Epithelial cell of esophagus (primary cell): ENCODE measurements at places on chromosomes 1 and 21.

DNA sequence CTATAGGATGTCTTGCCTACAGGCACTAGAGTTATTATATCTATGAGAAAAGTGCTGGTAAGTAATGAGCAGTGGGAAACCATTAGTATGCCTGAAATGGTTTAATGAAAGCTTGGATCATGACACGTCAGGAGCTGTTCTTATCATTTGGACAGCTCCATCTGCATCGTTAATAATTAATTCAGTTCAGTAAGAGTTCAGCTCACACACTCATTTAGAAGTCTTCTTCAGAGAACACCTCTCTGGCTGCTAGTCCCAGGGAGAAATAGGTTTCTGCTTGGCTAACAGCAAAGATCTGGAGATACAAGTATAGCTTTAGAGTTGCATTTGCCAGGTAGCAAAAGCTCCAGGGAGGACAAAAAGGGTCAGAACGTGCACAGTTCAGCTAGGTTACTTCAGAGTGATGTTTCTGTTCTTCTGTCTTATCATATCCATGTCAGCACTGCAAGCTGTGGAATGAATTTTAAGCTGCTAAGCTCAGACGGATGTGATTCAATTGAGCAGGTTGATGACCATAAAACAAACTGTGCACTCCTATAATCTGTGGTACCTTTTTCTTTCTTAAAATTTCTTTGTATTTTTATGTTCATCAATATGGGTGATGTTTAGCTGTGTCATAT is 173.6 kb downstream of the ADGRL2 start:
- DNase-seq, result no peak

DNA sequence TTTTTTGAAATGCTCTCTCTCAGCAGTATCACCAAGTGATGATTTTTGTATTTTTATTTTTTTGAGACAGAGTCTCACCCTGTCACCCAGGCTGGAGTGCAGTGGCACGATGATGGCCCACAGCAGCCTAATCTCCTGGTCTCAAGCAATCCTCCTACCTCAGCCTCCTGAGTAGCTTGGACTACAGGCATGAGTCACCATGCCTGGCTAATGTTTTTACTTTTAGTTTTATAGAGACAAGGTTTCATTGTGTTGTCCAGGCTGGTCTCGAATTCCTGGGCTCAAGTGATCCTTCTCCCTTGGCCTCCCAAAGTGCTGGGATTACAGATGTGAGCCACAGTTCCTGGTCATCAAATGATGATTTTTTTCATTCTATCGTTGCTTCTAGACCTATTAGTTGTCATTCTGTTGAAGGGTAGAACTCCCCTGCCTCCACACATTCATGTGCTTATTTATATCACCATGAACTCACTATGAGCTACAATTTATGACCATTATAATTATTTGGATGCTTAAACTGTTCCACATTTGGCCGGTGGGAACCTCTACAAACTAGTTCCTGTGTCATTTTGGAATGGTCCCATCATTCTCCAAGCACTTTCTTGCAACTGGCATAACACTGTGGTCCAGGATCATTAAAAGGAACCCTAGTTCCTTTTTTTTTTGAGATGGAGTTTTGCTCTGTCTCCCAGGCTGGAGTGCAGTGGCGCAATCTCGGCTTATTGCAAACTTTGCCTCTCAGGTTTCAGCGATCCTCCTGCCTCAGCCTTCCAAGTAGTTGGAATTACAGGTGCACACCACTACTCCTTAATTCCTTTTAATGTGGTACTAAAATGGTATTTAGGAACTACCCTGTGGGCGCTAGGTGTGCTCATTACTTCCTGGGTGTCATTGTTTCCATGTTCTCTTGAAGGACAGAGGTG is 20.2 kb upstream of the TOR3A start:
- DNase-seq, result no peak

DNA sequence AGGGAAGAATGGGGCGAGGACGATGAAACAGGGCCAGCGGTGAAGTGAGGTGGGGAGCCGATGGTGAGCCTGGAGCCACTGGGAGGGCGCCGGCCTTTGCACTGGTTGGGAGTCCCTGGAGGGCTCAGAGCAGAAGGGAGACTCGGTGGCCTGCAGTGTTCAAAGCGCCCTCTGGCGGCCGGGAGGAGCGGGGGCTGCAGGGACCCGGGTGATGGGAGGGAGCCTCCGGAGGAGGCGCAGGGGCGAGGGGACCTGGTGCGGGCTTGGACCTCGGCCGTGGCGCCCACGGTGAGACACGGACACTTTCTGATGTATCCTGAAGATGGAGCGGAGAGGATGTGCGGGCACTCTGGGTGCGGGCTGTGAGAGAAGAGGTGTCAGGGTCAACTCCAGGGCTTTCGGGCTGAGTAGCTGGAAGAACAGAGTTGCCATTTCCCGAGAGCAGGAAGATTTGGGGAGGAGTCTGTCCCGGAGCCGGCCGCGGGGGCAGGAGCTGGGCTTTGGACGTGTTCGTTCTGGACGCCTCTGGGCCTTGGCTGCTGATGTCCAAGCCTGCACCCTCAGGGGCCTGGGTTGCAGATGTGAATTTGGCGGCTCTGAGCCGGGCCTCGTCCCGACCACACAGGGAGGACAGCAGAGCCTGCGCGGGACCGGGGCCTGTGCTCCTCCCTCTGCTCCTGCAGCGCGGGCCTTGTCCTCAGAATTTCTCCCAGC is 29.7 kb downstream of the HEYL start:
- DNase-seq, result peak; percentile 51

DNA sequence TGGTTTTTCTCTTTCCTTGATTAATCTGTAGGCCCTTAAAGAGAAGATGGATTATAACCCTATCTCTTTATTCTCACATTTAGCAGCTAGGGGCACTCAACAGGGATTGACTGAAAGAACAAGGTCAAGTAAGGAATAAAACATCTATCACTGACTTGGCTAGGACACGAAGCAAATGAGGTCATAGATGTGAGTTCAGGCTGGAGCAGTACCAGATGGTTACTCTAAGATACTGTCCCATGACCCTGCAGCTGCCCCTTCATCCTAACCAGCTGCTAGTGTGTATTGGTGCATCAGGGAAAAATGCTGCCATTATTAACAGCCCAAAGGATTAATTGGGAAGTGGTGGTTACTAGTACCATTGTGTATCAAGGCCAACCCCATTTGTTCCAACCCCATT is 221.9 kb downstream of the CTH start:
- DNase-seq, result no peak

GRCh38 chr1:117793413-117793812 is 136.0 kb downstream of the GDAP2 start:
- no peak for DNase-seq

- peak; percentile 95 for DNase-seq
These were observed 247.7 kb upstream of the PTBP2 start for GRCh38 chr1:96473791-96474434.

GRCh38 chr1:204975568-204976235 is 67.3 kb upstream of the CNTN2 start:
- DNase-seq, result peak; percentile 54

GRCh38 chr1:201191653-201192260 is 1.1 kb downstream of the IGFN1 start:
- DNase-seq, result peak; percentile 93

DNA sequence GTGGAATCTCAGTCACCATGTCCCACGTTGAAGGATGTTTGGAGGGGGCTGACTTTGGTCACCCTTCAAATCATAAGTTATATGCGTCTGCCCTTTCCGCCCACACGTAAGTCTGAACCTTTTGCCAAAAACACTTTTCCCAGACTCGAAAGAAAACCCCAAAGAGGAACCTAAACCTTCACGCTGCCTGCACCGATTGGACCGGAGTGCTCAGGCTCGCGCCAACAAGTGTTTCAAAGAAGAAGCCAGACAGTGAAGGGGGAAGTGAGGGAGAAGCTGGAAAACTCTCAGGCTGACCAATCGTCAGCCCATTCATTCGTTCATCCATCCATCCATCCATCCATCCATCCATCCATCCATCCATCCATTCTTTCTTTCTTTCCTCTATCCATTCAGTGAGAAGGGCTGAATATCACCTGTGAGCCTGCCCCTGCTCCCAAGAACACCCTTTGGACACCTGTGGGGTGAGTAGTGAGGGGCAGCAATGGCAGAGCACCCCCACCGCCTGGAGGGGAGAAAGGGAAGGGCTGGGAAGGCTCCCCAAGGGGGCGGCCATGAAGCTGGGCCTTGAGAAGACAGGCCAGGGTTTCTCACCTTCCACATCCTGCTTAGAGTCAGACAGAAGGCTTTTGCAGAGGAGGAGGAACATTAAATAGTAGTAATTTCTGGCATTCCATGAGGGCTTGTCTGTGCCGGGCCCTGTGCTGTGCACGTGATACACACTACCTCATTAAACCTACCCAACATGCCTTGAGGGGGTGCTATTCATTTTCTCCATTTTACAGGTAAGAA is 27.1 kb upstream of the RUNX3 start:
- no peak for DNase-seq

DNA sequence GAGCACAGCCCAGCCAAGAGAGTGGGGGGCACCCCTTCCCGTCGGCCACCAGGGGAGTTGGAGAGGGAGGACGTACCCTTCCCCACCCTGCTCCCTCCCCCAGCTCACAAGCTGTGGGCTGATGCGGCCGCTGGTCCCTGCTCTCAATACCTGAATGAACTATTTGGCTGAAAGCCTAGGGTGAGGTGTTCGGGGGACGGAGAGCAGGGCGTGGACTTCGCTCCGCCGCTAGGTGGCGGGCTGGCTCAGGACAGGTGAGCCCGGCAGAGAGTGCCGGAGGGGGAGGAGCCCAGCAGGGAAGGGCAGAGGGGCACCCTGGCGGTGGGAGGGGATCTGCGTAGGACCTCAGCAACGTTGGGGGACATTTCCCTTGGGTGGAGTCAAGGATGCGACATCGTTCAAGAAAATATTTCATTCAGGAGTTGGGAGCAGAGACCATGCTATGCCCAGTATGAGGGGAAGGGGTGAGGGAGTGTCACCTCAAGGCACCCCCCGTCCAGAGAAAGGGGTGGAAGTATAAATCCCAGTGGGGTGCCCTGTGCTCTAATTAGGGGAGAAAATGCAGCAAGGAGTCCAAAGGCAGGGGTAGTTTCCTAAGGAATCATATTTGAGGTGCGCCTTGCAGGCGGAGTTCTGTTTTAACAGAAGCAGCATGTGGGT is 12.0 kb upstream of the RHBG start:
- peak; percentile 74 for DNase-seq

GRCh38 chr1:234963180-234963903 is 165.3 kb downstream of the TOMM20 start:
- DNase-seq, result peak; percentile 84

- DNase-seq, result no peak
These were observed 26.3 kb upstream of the PCBP3 start for GRCh38 chr21:45617021-45617921.

- no peak for DNase-seq
These were observed 94.1 kb upstream of the ATP1B1 start for GRCh38 chr1:169012416-169012815.

- no peak for DNase-seq
These were observed 7.8 kb upstream of the OR14I1 start for GRCh38 chr1:248710305-248710900.

DNA sequence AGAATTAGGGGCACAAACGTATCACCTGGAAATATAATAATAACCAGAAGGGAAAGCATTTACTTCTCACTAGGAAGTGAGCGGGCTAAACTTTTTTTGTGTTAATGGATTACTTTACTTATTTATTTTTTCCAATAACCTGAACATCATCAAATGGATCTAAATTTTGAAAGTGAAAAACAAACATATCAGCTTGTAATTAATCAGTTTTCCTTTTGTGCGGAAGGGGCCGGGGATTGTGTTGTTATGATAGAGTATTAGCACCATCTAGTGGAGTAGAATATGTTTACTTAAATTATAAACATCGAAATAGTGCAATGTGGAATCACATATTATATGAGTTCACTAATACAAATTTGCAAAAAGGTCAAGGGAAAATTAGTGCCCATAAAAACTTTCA is 9.0 kb downstream of the CFH start:
- peak; percentile 46 for DNase-seq

DNA sequence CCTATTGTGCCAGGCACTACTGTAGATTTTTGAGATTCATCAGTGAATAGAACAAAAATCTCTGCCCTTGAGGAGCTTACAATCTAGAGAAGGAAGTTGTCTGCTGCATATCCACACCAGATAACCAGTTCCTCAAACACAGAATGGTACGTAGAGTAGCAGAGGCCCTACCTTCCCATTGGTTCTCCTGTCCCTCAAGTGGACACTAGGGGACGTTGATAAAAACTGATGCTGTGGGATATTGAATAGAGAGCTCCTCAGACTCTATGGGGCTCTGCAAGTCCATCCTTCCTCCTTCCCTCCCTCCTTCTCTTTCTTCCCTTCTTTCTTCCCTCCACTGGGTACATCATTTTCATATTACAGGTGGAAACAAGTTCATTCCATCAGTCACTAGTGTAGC is 371.3 kb downstream of the PBX1 start:
- no peak for DNase-seq

- no peak for DNase-seq
These were observed 54.5 kb upstream of the IGSF5 start for GRCh38 chr21:39690454-39690853.

- peak; percentile 94 for DNase-seq
These were observed 304.0 kb downstream of the HHIPL2 start for GRCh38 chr1:222243902-222244301.

GRCh38 chr1:232635778-232636356 is 5.9 kb upstream of the SIPA1L2 start:
- peak; percentile 61 for DNase-seq

- no peak for DNase-seq
These were observed 542.8 kb upstream of the BEND5 start for GRCh38 chr1:49319426-49319963.

- DNase-seq, result no peak
These were observed 9.4 kb upstream of the MYOG start for GRCh38 chr1:203095061-203095690.

- no peak for DNase-seq
These were observed 17.6 kb downstream of the ATP8B2 start for GRCh38 chr1:154342836-154343472.

- DNase-seq, result no peak
These were observed 55.4 kb upstream of the GREM2 start for GRCh38 chr1:240667351-240667750.

GRCh38 chr1:51217101-51217500 is 19.0 kb upstream of the RNF11 start:
- DNase-seq, result no peak

GRCh38 chr1:44723064-44723463 is 7.9 kb downstream of the RNU5D-1 start:
- DNase-seq, result no peak

DNA sequence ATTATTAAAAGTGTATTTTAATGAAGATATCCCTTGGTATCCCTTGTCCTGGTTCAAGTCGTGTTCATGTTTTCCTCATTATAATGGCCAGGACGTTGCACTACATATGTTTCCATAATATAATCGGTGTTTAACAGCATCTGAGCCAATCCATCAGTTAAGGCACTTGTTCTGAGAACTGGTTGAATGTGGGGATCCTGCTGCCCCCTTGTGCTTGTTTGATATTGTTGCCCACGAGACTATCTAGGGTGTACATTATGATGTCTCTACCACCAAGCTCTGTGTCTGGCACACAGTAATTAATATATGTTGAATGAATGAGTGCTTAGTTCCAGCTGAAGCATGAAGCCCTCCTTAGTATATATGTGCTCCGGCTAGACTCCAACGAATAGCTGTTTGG is 193.0 kb downstream of the CACNA1E start:
- peak; percentile 61 for DNase-seq

GRCh38 chr1:5151511-5151910 is 497.1 kb downstream of the AJAP1 start:
- DNase-seq, result no peak
